ENCODE measurements at places on chromosomes 11 and 22.

- DNase-seq, result no peak
Observed at GRCh38 chr22:50641696-50642607, 14.0 kb upstream of the ARSA start.

GRCh38 chr11:34495724-34496377, 17.7 kb downstream of the ELF5 start:
- DNase-seq, result no peak

DNA sequence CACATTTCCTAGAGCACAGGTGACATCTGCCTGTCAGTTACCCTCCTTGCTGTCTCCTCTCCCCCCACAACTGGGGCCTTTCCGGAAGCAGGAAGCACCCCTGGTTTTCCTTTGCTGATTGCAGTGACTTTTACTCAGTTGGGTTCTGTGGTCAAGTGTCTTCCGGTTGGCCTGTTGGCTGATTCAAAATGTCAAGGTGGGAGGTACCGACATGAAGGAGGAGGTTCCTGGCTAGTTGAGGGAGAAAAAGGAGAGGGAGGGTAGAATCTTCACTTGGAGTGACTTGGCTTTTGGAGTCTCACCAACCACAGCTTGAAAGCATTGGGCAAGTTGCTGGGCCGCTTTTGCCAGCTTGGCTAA, 9.3 kb upstream of the ADAMTS15 start:
- DNase-seq, result no peak

- DNase-seq, result no peak
Observed at GRCh38 chr22:44640618-44641155, 61.3 kb upstream of the PRR5 start.

Measured in NCI-H510A treated with DMSO at 0.1 percent for 48 hours (cell line).